Parietal lobe (tissue), 2 donors: ENCODE measurements at places on chromosomes 2 and 18. TPM values are rescaled to one million over a fixed set of nuclear protein-coding genes. Genes with fewer than 3 reads are reported as not detected.

CCDC121 gene
- total RNA-seq: 4.1 TPM

CHRNG gene
- not detected for total RNA-seq

ANKRD30BL gene
- total RNA-seq: 47.0 TPM

OBSL1 gene
- 79.5 TPM for total RNA-seq

C2orf81 gene
- total RNA-seq: 1.6 TPM

ACVR1 gene
- total RNA-seq: 34.4 TPM

DOK6 gene
- 94.5 TPM for total RNA-seq

CRYBA2 gene
- total RNA-seq: not detected

MC5R gene
- total RNA-seq: 5.0 TPM

ACTG2 gene
- not detected for total RNA-seq

SP5 gene
- 0.63 TPM for total RNA-seq

ACMSD gene
- not detected for total RNA-seq

ZC3H6 gene
- total RNA-seq: 40.1 TPM

FRZB gene
- total RNA-seq: 14.1 TPM

PDE1A gene
- 51.0 TPM for total RNA-seq

SP140 gene
- total RNA-seq: 1.9 TPM
